ENCODE measurements at places on chromosomes 16 and 17.
A peak's percentile ranks its signal among the peaks of the same experiment; 100 is the strongest.

DNA sequence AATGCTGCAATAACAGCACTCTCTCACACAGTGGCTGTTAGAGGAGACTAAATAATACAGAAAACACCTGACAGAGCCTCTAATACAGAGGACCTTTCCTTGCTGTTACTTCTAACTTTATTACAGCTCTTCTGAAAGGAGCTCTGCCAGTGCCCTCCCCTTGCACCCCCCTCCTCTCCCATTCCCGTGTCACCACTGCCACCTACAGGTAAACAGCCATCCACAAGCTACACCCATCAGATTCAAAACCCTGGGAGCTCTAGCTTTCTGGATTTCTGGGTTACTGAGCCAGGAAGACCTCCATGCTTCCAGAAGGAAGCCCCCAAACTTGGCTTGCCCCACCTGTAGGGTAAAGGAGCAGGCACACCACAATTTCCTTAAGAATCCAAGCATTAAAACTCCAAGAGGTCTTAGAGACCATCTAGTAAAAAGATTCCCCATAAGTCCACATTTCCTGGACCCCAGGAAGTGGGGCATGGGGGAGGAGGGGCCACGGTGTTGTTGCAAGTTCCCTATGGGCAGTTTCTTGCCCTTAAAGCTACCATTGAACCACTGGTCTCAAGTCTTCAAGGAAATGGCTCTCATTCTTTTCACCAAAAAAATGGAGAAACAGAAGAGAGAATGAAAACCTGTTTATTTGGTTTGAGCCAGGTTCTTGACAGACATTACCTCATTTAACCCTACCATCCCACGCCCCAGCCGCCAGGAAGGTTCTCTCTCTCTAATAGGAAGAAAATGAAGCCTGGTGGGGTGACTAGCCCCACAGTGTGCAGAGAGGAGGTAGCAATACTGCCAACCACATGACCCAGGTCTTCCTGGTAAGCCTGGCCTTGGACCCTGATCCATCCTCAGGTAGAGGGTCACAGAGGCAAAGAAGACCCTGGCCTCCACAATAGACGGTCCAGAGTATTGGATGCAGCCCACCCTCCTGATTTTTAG is 52.8 kb downstream of the TOM1L2 start:
- DNase-seq, result peak; percentile 43

DNA sequence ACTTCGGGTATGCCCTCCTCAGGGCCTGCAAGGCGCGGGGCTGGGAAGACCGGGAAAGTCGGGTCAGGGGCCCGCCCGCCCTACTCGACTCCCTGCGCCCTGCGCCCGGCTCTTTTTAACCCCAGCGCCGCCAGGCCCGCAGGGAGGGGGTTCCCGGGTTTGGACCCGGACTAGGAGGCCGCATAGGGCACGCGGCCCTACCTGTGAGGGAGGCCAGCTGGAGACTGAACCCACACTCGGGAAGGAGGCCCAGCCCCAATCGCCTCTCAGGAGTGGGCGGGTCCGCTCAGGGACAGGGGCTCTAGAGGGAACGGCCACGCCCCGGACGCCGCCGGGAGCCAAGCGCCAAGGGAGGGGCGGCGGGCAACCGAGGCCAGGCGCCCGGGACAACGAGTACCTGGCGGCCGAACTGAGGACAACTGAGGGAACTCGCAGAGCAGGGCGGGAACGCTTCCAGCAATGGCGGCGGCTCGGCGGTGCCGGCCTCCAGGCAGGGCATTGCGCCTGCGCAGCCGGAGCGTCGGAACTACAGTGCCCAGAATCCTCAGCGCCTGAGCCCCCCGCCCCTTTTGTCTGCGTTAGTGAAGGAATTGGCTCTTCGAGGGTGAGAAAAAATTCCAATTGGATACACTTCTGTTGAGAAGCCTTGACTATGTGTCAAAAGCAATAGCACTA is at the start of gene ZNF624:
Gene ZNF624 (minus strand): TSS at position 484 of the 675 bp plus-strand sequence.
- DNase-seq, result peak; percentile 82

- DNase-seq, result no peak
Observed at GRCh38 chr16:25877103-25877502, 185.3 kb downstream of the HS3ST4 start.

DNA sequence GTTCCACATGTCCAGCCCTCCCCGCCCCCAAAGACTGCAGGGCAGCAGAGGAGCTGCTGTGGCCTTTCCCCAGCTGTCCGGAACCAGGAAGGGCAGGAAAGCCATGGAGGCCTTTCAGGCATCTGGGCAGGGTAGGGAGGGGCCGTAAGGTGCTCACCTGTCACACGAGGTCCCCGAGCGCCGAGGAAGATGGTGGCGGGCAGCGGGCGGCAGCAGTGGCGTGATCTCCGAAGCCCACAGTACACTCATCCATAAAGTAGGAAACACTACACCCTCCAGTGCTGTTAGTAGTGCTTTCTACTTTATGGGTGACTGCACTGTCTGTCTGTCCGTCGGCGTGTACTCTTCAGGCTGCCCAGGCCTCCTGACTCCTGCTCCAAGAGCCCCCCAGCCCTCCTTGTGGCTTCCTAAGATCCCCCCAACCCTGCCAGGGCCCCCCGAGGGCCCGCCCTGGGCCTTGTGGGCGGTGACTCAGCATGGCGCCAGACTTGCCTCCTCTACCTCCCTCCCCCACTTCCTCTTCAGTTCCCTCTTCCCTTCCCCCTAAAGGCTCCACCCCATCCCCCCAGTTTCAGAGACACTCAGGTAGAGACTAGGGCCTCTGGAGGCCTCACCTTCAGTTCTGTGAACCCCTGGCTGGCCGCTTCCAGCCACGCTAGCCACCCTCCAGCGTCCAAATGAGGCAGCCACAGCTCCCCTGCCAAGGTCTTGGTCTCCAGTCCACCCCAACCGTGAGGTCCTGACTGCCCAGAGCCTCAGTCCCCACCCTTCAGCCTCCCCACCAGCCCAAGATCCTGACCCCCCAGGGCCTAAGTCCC is 2.6 kb upstream of the TSPOAP1 start:
- peak; percentile 44 for DNase-seq

DNA sequence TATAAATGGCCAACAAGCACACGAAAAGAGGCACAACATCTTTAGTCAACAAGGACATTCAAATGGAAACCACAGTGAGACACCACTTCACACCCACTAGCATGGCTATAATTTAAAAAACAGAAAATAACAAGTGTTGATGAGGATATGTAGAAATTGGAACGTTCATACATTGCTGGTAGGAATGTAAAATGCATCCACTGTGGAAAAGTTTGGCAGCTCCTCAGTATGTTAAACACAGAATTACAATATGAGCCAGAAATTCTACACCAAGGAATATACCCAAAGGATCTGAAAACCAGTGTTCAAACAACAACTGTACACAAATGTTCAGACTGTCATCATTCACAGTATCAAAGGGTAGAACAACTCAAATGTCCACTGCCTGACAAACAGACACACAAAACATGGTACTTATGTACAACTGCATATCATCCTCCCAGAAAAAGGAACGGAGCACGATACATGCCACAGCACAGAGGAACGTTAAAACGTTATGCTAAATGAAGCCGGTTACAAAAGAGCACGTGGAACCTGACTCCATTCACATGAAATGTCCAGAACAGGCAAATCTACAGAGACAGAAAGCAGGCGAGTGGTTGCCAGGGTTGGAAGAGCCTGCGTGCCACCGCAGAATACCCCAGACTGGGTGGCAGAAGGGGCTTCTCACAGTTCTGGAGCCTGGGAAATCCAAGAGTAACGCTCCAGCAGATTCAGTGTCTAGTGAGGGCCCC is 32.8 kb upstream of the METRNL start:
- no peak for DNase-seq

DNA sequence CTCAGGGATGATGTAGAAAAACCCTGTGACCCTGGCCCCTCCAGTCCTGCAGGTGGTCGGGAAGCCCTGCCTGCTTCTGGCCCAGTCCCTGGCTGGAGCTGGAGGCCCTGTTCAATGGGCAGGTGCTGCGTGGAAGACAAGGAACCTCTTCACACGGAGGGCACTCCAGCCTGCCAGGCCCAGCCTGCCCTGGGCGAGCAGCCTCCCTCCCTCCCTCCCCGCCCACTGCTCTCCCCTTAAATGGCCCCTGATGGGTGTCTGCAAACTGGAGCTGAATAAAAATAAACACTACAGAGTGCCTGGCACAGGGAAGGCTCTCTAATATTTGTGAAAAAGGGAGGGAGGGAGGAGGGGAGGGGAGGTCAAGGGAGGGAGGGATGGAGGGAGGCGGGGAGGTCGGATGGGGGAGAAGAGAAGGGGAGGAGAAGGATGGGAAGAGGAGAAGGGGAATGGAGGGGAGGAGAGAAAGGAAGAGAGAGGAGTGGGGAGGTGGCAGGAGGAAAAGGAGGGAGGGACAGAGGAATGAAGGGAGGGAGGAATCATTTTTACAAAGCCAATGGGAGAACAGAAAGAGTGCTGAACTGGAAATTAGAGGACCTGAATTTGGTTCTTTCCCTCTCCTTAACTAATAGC is 222.8 kb upstream of the TNRC6C start:
- no peak for DNase-seq

- peak; percentile 16 for DNase-seq
Observed at GRCh38 chr17:8832711-8833352, 33.7 kb upstream of the MFSD6L start.

DNA sequence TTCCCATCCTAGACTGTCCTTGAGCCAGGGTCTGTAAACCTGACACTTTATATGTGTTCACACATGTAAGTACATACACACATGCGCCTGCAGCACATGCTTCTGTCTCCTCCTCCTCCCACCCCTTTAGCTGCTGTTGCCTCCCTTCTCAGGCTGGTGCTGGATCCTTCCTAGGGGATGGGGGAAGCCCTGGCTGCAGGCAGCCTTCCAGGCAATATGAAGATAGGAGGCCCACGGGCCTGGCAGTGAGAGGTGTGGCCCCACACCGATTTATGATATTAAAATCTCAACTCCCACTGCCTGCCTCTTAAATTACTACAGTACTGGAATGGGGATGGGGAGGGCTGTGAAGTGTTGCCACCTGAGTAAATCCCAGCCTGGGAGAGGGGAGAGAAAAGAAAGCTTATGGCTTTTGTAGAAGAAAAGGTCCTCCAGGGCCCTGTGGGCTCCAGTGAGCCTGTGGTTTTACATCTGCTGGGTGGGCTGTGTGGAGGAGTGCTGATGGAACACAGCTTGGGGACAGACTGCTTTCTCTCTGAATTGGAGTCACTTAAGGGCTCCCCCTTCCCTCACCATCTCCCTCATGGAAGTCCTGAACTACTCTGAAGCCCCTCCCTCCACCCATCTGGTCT is 990 bp upstream of the WNK4 start:
- DNase-seq, result no peak

DNA sequence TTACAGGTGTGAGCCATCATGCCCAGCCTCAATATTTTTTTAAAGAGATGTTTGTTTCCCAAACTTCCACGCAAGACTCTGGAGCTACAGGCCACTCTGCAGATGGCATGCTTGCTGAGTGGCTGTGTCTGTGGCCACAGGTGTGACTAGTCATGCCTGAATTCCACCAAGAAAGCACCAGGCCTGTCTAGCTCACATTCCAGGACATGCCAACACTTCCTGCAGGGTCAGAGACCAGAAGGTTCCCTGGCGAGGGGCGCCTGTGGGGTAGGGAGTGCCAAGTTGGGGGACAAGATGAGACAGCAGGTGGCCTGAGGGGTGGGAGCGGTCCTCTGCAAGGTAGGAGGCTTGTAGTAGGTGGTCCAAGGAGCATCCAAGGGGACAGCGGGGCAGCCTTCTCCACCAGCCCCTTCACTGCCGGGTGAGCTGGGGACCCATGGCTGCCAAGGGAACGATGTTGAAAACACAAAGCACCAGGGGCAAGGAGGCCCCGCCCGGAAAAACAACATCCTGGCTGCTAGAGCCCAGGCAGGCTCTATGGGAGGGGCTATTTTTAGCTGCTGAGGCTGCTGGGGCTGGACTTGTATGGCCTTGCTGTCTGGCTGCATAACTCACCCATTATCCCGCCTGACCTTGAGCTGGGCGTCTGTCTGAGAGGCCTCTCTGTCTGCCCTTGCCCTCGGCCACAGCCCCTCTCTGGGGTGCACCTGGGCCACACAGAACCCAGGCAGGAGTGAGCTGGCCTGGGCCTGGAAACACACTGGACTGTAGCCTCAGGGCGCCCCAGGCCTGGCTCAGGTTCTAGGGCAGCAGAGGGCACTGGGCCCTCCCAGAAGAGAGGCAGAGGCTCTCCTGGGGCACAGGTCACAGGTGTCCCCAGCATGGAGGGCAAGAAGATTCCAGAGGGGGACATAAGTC is 5.7 kb downstream of the TRIM47 start:
- no peak for DNase-seq

DNA sequence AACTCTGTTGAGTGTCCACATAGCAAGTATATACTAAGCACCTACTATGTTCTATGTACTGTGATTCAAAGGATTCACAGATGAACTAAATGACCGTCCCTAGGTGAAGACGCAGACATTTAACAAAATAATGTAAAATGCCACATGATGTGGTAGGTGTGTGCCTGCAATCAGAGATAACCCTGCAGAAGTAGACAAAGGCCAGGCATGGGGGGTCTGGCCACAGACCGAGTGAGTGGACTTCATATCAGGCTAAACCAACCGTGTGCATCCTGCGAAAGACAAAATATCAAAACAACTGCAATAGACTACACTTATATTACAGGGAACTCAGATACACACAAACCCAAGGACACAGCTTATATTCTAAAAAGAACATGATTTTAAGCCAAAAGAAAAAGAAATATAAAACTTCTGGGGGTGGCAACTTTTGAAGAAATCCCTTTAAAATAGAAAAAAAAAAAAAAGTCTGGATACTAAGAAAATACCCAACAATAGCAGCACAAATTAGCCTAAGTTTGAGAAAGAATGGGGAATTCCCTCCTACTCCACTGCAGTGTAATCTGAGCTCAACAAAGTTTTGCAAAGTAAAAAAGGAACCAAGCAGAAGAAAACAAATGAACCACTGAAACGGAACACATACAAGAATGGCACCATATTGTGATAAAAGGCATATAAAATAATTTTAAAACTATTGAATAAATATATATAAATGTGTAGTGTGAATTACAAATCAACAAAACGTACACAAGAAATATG is 12.3 kb downstream of the HSDL1 start:
- DNase-seq, result no peak

GRCh38 chr17:57849163-57849873 is 526 bp downstream of the MRPS23 start:
- no peak for DNase-seq

GRCh38 chr17:44909681-44910144 is 5.6 kb downstream of the GFAP start:
- DNase-seq, result no peak

DNA sequence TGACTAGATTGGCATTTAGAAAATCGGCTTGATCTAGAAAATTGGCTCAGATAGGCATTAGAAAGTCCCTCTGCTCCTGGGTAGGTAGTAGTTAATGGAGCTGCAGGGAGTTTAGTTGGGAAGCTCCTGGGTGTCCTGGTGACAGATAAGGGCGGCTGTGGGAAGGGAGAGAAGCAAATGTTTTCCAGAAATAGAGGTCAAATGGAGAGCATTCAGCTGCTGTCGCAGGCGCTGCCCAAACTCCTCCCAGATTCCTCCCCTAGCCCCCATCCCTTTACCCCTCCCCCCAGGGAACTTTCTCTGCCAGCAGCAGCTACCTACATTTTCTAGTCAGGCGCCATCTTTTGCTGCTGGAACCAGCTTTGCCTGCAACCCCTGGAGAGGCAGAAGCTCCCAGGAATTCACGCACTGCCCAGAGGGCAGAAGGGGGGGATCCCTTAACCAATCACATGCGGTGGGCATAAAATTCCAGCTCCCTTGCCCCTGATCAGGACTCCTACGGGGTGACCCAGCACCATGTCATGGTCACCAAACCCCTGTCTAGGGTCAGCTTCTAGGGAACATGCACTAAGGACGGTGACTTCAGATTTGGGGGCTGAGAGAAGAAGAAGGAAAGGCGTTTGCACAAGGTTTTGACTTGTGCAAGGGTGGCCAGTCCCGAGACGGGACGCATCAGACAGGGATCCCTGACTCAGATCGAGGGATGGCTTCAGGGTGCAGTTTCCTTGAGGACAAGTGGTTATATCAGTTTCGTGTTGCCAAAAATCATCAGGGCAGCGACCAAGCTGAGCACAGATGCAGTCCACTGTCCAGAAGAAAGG is 43.8 kb downstream of the SOCS1 start:
- DNase-seq, result no peak
